Left lung (tissue), 14 donors: ENCODE measurements at places on chromosomes 5 and 9. TPM values are rescaled to one million over a fixed set of nuclear protein-coding genes. Genes with fewer than 3 reads are reported as not detected.

Gene TNC
- 329 TPM for total RNA-seq

- no peak for DNase-seq
- H3K27me3 ChIP-seq: no peaks in the 10 kb centered on the region
- no peaks in the 10 kb centered on the region for H3K36me3 ChIP-seq
- no peak overlapping the region for H3K4me3 ChIP-seq
- no peaks in the 10 kb centered on the region for H3K4me1 ChIP-seq
- H3K27ac ChIP-seq: no peak overlapping the region
Observed at GRCh38 chr5:8826508-8826907, 719.4 kb downstream of the SEMA5A start.

Gene GABRA6
- total RNA-seq: not detected

GRCh38 chr9:85949586-85950335 is 8.8 kb downstream of the NAA35 start:
- H3K4me3 ChIP-seq: no peak overlapping the region
- H3K27me3 ChIP-seq: no peaks in the 10 kb centered on the region
- DNase-seq: no peak

Gene SNCAIP
- total RNA-seq: 3.2 TPM

GRCh38 chr9:83642793-83643192 is 19.9 kb downstream of the IDNK start:
- H3K4me1 ChIP-seq: no peaks in the 10 kb centered on the region
- DNase-seq: no peak
- no peak overlapping the region for H3K4me3 ChIP-seq
- no peak overlapping the region for H3K27ac ChIP-seq

Gene FCHO2
- total RNA-seq: 57.9 TPM

GRCh38 chr5:112511920-112512319 is 92.8 kb upstream of the EPB41L4A start:
- no peak for DNase-seq
- no peaks in the 10 kb centered on the region for H3K27me3 ChIP-seq
- no peaks in the 10 kb centered on the region for H3K36me3 ChIP-seq

- H3K27ac ChIP-seq: no peak overlapping the region
- no peak overlapping the region for H3K4me3 ChIP-seq
- no peaks in the 10 kb centered on the region for H3K36me3 ChIP-seq
- no peak for DNase-seq
- no peaks in the 10 kb centered on the region for H3K27me3 ChIP-seq
- H3K4me1 ChIP-seq: no peaks in the 10 kb centered on the region
Observed at GRCh38 chr5:144774197-144774596, 603.5 kb downstream of the KCTD16 start.

Gene TAF11L10
- total RNA-seq: not detected

DNA sequence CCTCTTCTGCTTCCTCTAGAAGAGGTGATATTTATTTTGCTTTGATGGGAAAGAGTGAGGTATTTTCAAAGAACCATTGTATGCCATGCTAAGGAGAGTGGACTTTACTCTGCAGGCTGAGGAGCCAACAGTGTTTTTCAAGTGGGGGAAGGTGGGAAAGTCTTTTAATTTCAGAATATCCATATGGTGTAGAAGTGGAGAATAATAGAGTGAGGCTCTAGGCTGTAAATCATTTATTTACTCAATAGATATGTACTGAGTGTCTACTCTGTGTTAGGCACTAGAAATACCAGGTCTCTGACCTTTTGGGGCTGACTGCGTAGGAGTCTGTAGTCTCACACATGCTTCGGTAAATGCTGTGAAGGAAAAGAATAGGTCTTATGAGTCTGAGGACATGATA is 30.7 kb upstream of the TENT2 start:
- H3K36me3 ChIP-seq: no peaks in the 10 kb centered on the region
- no peaks in the 10 kb centered on the region for H3K4me1 ChIP-seq
- no peak overlapping the region for H3K4me3 ChIP-seq
- H3K27me3 ChIP-seq: no peaks in the 10 kb centered on the region
- no peak for DNase-seq
- H3K27ac ChIP-seq: no peak overlapping the region

DNA sequence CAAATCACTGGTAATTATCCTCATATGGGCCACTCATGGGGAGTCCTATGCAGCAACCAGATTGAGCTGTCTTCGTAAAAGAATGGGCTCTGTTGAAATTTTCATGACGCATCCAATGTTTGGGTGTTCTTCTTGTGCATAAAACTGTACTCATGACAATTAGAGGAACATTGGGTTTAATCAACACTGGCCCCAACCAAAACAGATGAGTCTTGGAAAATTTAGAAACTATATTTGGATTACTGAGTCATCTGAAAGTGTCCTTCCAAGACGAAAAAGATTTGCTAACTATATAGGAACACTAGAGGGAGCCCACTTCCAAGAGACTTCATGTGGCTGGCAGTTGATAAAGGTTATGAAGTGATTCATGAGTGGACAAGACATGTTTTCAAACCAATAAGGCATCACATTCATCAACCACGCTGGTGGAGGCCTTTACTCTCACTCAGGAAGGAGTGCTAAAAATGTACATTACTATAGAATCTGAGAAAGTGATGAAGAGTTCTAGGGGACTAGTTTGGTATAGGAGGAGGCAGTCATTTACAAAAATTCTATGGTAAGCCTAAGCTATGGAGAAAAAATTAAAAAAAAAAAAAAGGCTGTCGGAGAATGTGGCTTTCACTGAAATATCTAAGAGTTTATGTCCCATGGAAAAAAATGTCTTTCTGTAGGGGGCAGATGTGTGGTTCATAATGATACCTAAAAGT is 313.5 kb downstream of the PRDM9 start:
- no peak overlapping the region for H3K27ac ChIP-seq
- peak; percentile 21 for DNase-seq
- no peaks in the 10 kb centered on the region for H3K27me3 ChIP-seq
- H3K36me3 ChIP-seq: no peaks in the 10 kb centered on the region
- H3K4me3 ChIP-seq: no peak overlapping the region
- H3K4me1 ChIP-seq: no peaks in the 10 kb centered on the region

DNA sequence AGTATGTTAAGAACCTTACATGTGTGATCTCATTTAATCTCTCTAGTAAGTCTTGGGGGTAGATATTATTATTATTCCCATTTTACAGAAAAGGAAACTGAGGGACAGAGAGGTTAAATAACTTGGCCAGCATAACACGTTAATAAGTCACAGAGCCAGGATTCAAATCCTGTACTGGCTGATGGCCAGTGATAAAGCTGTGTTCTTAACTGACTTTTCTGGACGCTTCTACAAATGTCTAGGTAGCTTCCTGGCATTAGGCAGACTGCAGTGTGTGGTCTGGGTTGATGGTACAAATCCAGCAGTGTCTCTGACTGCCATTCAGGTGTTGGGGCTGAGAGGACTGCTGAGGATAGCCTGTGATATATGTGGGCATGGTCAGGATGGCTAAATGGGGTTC is 125.8 kb upstream of the CXCL14 start:
- no peak overlapping the region for H3K4me3 ChIP-seq
- no peaks in the 10 kb centered on the region for H3K36me3 ChIP-seq
- DNase-seq: no peak
- no peak overlapping the region for H3K27ac ChIP-seq
- H3K4me1 ChIP-seq: no peaks in the 10 kb centered on the region

Gene CAMK4
- total RNA-seq: 1.0 TPM

Gene PFN3
- total RNA-seq: not detected

- H3K27me3 ChIP-seq: peaks cover 21% of the 10 kb centered on the region
- H3K4me3 ChIP-seq: no peak overlapping the region
- no peaks in the 10 kb centered on the region for H3K4me1 ChIP-seq
- DNase-seq: peak; percentile 53
Observed at GRCh38 chr9:133726401-133727276, 11.5 kb downstream of the SARDH start.

Gene CNTLN
- total RNA-seq: 5.2 TPM

Gene KIF20A
- total RNA-seq: 12.1 TPM

DNA sequence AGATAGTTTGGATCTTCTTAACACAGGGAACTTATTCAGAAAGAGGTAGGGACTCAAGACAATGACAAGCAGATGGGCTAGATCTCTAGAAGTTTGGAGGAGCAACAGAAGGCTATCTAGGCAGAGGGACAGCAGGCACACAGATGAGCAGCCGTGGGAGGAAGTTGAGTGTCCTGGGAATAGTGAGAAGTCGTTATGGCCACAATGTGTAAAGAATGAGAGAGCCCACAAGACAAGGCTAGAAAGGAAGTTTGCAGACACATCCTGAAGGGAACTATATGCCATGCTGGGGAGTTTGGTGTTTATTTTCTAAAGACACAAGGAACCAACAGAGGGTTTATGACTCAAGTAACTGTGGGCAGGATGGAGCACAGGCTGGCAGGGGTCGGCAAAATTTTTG is 160.6 kb downstream of the PALM2AKAP2 start:
- H3K4me3 ChIP-seq: no peak overlapping the region
- H3K36me3 ChIP-seq: no peaks in the 10 kb centered on the region
- no peak overlapping the region for H3K27ac ChIP-seq
- no peak for DNase-seq
- H3K27me3 ChIP-seq: no peaks in the 10 kb centered on the region

Gene PCDHGA10
- total RNA-seq: 3.9 TPM

- DNase-seq: no peak
- no peak overlapping the region for H3K27ac ChIP-seq
- peaks cover 10% of the 10 kb centered on the region for H3K4me1 ChIP-seq
- H3K27me3 ChIP-seq: peaks cover 69% of the 10 kb centered on the region
- H3K4me3 ChIP-seq: no peak overlapping the region
Observed at GRCh38 chr9:76902395-76902794, 3.5 kb downstream of the PRUNE2 start.

- H3K4me3 ChIP-seq: no peak overlapping the region
- H3K36me3 ChIP-seq: no peaks in the 10 kb centered on the region
- no peaks in the 10 kb centered on the region for H3K4me1 ChIP-seq
- no peak overlapping the region for H3K27ac ChIP-seq
Observed at GRCh38 chr9:36905101-36906066, 128.7 kb downstream of the PAX5 start.

DNA sequence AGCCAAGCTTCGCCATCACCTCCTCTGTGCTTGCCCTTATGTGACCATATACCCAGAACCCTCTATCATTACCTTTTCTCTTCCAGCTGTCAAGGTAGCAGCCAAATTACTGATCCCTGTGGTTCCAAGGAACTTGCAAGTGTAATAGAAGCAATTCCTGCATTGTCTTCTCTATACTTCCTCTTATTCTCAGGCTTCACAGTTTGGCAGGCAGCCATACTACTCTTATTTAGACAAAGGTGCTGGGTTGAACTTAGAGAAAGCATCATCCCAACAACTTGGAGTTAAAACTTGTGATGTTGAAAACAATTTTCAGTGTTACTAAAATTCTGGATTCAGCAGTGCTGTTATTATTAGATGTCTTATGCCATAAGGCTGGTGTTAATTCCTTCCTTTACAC is 93.2 kb downstream of the NLN start:
- H3K4me1 ChIP-seq: no peaks in the 10 kb centered on the region
- no peak for DNase-seq
- H3K27me3 ChIP-seq: no peaks in the 10 kb centered on the region
- H3K27ac ChIP-seq: no peak overlapping the region

DNA sequence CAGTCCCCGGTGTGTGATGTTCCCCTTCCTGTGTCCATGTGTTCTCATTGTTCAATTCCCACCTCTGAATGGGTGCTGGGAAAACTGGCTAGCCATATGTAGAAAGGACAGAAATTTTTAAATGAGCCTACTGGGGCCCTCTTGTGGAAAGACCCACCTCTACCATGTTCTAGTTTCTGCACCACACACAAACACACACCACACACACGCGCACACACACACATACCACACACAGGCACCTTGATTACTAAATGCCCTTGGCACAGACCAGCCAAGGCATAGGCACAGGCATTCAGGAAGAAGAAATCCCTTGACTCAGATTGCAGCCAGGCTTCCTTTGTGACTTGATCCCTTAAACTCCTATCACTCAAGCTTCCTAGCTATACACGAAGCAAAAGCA is 60.5 kb downstream of the SIL1 start:
- H3K4me3 ChIP-seq: no peak overlapping the region
- no peaks in the 10 kb centered on the region for H3K27me3 ChIP-seq
- H3K27ac ChIP-seq: no peak overlapping the region
- peaks cover 27% of the 10 kb centered on the region for H3K4me1 ChIP-seq

DNA sequence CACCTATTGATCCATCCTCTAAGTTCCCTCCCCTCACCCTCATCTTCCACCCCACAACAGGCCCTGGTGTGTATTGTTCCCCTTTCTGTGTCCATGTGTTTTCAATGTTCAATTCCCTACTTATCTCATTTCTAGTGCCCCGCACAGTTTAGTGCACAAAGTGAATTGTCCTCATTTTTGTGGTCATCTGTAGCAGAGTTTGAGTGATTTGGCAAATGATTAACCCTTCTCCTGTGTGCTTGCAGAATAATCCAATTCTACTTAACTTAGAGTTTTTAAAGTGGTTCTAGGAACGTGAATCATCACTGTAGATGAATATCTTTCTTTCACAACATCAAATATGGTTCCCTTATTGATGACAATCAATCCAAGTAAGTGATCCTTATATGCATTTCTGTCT is 6.3 kb upstream of the HAPLN1 start:
- H3K27ac ChIP-seq: no peak overlapping the region
- peaks cover 23% of the 10 kb centered on the region for H3K27me3 ChIP-seq
- DNase-seq: no peak
- no peak overlapping the region for H3K4me3 ChIP-seq
- peaks cover under 1% of the 10 kb centered on the region for H3K4me1 ChIP-seq

GRCh38 chr5:163813900-163814299 is 308.5 kb downstream of the MAT2B start:
- H3K36me3 ChIP-seq: no peaks in the 10 kb centered on the region
- no peak overlapping the region for H3K4me3 ChIP-seq
- H3K27ac ChIP-seq: no peak overlapping the region
- no peaks in the 10 kb centered on the region for H3K4me1 ChIP-seq
- DNase-seq: no peak
- H3K27me3 ChIP-seq: no peaks in the 10 kb centered on the region

Gene ENTPD2
- 0.71 TPM for total RNA-seq

DNA sequence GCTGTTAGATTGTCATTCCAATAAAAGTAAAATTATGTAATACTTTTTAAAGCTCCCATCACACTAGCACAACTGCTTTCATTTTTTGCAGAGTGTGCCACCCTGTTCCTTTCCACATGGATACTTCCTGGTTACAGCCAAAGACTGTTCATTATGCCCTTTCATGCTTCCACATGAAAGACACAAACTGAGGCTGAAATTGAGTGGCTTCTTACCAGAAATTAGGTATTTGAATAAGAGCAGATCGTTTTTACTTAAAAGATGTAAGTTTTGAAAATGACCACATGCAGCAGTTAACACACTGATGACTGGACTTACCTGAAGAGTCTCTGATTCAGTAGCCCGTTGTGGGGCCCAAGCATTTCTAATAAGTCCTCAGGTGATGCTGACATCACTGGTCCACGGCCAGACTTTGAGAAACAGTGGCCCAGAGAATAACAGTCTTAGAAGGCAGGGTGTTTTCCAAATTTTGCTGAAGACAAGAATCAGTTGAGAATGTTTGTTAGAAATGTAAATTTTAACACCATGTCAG is 187.6 kb upstream of the DMRT1 start:
- H3K27me3 ChIP-seq: no peaks in the 10 kb centered on the region
- DNase-seq: no peak
- H3K4me3 ChIP-seq: no peak overlapping the region
- H3K36me3 ChIP-seq: no peaks in the 10 kb centered on the region
- H3K4me1 ChIP-seq: peaks cover 31% of the 10 kb centered on the region
